ENCODE measurements at places on chromosomes 16 and 17.

GRCh38 chr17:68840073-68840472 is 115.1 kb downstream of the ABCA8 start:
- no peak for DNase-seq

DNA sequence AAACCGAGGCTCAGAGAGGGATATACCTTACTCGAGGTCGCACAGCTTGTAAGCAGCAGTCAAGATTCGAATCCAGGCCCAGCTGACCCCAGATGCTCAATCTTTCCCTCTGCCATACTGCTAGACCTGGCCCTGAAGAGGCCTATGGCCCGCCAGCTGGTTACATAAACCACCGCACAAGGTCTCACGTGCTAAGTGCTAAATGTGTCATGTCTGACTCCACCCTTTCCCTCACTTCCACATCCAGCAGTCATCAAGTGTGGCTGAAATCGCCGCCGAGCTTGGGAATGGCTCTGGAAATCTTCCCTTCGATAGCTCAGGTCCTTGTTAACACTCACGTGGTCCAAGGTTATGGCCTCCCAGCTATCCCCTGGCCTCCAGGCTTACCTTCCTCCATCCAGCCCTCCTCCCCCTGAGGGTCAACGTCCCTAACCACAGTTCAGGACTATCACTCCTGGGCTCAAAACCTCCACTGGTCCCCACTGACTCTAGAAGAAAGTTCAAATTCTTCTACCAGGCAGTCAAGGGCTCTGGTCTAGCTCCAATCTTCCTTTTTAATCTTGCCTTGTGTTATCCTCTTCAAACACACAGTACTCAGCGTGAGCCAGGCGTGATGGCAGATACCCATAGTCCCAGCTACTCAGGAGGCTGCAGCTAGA is 3.5 kb downstream of the ZBTB4 start:
- no peak for DNase-seq

- no peak for DNase-seq
These were observed 4.4 kb downstream of the SCPEP1 start for GRCh38 chr17:56982312-56982711.

DNA sequence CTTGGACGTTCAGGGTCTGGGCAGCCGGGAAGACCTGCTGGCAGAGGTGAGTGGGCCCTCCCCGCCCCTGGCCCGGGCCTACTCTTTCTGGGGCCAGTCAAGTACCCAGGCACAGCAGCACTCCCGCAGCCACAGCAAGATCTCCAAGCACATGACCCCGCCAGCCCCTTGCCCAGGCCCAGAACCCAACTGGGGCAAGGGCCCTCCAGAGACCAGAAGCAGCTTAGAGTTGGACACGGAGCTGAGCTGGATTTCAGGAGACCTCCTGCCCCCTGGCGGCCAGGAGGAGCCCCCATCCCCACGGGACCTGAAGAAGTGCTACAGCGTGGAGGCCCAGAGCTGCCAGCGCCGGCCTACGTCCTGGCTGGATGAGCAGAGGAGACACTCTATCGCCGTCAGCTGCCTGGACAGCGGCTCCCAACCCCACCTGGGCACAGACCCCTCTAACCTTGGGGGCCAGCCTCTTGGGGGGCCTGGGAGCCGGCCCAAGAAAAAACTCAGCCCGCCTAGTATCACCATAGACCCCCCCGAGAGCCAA is 8.6 kb upstream of the ABCC3 start:
- DNase-seq: peak; percentile 27

DNA sequence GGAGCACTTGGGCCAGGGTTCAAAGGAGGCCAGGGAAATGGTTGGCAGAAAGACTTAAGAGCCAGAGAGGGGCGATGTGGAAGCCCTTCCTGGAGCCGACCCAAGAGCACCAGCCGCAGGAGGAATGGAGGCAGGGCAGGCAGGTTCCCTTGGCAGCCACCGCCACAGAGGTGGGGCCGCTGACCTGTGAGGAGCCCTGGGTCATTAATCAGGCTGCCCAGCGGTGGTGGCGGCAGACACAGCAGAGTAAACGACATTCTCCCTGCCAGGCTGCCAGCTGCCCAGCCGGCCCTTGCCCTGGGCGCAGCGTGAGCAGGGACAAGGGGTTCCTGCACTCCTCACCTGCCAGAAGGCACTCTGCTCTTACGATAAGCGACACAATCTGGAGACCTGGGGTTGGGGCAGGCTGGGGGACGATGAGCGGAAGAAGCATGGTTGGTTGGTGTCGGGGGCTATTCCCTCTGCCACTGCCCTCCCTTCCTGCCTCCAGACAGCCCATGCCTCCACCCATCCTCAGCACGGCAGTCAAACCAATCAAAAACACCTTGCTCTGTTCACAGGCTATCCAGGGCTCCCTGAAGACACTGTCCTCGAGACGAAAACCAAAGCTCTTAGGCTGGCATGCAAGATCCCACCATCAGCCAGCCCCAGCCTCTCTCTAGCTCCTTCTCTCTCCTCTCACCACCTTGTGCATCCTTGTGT is 40.9 kb downstream of the PLXDC1 start:
- no peak for DNase-seq

DNA sequence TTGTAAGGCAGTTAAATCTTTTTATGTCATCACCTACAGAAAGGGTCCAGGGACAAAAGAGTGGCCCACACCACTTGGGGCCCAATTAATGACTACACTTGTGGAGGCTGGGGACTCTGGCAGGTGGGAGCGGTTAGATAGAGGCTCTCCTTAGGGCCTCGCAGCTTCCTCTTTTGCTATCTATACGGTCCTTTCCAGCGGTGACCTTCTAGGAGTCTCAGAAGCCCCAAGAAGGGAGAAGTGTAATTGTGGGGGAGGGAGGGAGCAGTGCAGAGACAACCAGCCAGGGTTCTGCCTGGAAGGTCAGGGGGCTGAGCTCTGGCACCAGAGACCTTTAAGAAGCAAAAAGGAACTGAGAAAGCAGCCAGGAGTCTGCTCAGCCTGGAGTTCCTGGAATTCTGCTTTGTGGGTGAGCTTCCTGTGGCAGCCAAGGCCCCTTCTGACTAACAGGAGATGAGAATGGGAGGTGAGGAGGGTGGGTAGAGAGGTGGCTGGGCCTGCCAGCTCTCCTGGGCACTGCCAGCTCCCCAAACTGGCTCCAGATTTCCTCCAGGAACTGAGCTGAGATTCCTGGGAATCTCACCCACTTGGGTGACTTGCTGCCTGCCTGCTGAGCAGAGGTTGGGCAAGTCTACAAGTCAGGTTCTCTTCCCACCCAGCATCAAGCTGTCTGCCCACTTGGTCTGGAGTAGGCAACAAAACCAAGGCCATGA is 16.3 kb upstream of the MAP3K14 start:
- DNase-seq: no peak

DNA sequence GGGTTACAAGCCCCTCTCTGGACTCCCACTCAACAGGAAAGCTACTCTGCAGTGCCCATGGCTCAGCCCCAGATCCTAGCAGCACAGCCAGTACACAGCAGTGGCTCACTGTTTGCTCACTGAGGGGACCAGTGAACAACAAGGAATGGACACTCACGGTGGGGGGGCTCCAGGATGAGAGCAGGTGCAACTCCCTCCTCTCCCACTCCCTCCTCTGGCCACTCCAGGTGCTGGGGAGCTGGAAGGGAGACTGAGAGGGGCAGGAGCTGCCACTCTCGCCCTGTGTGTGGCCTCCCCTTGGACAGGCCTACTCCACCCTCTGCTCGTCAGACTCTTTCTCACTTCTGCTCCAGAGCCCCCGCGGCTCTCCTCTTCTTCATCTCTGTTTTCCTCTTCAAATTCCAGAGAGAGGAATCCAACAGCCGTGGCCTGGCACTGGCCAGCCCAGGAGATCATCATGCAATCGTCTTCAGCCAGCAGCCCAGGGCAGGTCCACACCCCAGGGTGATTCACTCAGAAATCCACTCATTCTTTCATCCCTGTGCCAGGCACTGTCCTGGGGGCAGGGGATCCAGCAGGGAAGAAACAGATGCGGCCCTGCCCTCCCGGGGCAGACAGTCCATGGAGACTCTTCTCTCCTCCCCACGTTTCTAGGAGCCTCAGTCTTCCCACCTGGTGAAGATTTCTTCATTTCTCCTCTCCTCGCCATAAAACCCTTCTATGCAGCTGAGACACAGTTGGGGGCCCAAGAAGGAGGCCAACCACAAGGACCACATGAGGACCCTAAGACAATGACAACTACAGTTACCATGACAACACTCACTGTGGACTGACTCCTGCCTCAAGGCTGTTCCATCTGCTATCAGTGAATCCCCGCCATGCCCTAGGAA is 30.7 kb downstream of the CFAP20 start:
- no peak for DNase-seq

- no peak for DNase-seq
These were observed 4.2 kb upstream of the RDM1 start for GRCh38 chr17:35934760-35935159.

DNA sequence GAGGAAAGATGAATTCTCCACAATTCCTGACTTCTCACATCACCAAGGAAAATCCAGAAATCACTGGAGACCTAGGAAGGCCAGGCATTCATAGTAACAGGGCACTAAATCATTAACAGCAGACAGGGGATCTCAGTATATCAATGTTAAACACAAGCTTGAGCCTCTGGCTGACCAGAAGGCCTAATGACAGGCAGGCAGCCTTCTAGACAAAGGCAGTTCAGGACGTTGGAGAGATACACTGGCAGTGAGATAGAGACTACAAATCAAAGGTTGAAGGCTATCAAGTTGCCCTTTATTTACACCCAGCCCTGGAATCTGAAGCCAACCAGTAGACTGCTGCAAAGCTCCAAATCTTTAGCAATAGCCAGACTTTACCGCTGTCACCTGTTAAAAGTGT is 422.8 kb upstream of the CCL2 start:
- no peak for DNase-seq

DNA sequence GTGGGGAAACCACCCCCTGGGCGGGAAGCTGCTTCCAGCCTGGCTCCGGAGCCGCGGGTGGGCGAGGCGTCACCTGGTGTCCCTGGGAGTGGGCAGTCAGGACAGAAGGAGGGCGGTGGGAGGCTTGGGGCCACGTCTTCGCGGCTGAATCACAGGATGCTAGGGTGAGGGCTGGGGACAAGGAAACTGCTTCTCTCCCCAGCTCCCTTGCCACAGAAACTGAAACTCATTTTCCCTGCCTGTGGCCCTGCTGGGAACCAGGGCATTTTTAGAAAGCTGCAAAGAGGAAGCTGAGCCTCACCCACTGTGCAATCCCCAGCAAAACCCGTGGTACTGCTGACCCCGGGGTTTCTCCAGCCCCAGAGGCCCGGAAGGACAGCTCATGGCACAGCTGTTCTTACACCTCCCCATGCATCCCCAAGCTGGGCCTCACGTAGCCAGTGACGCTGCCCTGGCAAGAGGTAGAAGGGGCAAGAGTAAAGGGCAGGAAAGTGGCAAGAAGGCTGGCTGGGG is 8.2 kb downstream of the RHBDF2 start:
- DNase-seq: no peak

- no peak for DNase-seq
These were observed 87.8 kb upstream of the NOL11 start for GRCh38 chr17:67629971-67630320.

DNA sequence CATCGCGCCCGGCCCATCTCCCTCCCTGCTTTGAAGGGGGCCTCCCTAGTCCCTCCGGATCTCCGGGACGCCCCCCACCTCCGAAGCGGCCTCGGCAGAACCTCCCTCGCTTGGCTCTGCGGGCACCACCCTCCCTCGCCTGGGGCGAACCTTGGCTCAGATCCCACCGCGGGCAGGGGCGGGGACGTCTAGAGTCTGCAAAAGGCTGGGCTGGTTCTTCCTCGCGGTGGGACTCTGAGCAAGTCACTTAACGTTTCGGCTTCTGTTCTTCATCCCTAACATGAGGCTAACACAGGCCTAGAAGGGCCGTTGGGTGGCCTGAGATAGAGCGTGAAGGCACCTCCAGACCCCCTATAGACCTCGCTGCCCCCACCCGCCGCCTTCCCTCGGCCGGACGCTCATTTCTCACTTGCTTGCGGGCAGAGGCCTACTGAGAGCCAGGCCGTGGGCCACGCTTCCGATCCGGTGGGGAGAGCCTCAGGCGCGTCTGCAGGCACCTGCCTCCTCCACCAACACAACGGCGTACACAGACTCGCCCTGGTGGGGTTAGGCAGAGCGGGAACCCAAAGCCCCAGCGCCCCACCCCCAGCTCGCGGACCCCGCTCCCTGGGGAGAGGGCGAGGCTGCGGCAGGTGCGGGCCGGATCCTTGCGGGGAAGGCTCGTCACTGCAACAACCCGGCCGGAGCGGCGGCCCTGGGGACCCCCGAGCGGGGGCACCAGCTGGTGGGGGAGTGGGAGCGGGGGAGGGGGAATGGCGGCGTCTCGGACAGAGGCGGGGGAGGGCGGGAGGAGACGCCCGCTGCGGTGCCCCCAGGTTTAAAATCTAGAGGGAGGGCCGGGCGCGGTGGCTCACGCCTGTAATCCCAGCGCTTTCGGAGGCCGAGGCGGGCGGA is 5.4 kb downstream of the MYO1C start:
- DNase-seq: peak; percentile 71

GRCh38 chr17:36778448-36778847 is 158.8 kb upstream of the LHX1 start:
- DNase-seq: no peak

- no peak for DNase-seq
These were observed 91.9 kb downstream of the USP32 start for GRCh38 chr17:60300011-60300410.

Measured in retinal pigment epithelial cell (primary cell).